ENCODE measurements at places on chromosomes 11 and 22. TPM values are rescaled to one million over a fixed set of nuclear protein-coding genes. Genes with fewer than 3 reads are reported as not detected.

Gene OTOG
- not detected for total RNA-seq

Gene CALCA
- not detected for total RNA-seq

Gene BAIAP2L2
- total RNA-seq = 2.4 TPM

Gene TTC36
- not detected for total RNA-seq

Gene OR2AG1
- not detected for total RNA-seq

Gene KCTD21
- total RNA-seq = 25.1 TPM

Gene TTC17
- total RNA-seq = 46.7 TPM

Gene MIAT
- 0.32 TPM for total RNA-seq

Gene C11orf21
- total RNA-seq = not detected

Gene OR8A1
- not detected for total RNA-seq

Gene PIWIL4
- 1.5 TPM for total RNA-seq

Gene CASP5
- total RNA-seq = not detected

Gene LTO1
- 7.0 TPM for total RNA-seq

Gene NAGA
- total RNA-seq = 24.6 TPM

Gene FDXACB1
- 0.97 TPM for total RNA-seq

Gene MIOX
- total RNA-seq = not detected

Gene C2CD3
- 10.5 TPM for total RNA-seq

Gene NAALADL1
- total RNA-seq = 24.6 TPM

Gene TSPAN32
- total RNA-seq = not detected

Gene AASDHPPT
- 64.1 TPM for total RNA-seq

Gene HBB
- total RNA-seq = not detected

Gene ARHGAP42
- total RNA-seq = 5.5 TPM

Gene ENTHD1
- total RNA-seq = not detected

Gene JAM3
- 43.1 TPM for total RNA-seq

Gene CCDC81
- not detected for total RNA-seq

Gene ROBO4
- 32.9 TPM for total RNA-seq

Gene TMPRSS5
- not detected for total RNA-seq

Gene UPB1
- total RNA-seq = not detected

Gene BTG4
- not detected for total RNA-seq
